ENCODE measurements at places on chromosomes 11 and 22.

DNA sequence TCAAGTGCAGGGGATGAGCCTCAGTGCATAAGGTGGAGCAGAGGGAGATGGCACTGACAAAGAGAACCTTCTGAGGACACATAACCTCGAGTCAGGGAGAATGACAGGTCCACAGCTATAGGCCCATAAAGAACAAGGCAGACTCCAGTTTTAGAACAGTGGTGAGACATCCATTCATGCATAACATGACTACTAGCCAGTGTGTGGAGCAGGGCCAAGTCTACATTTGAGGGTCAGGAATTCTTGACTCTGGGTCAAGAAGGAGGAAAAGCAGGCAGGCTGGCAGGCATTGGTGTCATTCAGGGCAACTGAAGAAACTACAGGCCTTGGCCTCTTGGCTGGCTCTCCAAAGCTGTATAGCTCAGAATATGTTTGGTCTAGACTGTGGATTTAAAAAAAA, 54.9 kb downstream of the MTNR1B start:
- DNase-seq = no peak

DNA sequence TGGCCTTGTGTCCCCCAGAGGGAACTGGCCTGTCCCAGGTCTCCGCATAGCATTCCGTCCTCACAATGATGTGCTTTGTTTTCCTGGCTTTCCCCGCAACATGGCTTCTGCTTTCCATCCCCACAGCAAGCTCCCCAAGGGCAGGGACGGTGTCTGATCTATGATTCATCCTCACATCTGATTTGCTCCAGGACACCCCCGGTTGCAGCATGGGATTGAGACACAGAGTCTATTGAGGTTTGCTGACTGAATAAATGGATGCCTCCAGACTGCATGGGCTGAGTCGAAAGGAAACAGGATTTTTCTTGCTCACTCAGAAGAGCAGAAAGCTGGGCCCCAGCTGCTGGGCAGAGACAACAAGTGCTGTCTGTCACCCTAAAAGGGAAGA, 40.2 kb downstream of the LMO1 start:
- no peak for DNase-seq

DNA sequence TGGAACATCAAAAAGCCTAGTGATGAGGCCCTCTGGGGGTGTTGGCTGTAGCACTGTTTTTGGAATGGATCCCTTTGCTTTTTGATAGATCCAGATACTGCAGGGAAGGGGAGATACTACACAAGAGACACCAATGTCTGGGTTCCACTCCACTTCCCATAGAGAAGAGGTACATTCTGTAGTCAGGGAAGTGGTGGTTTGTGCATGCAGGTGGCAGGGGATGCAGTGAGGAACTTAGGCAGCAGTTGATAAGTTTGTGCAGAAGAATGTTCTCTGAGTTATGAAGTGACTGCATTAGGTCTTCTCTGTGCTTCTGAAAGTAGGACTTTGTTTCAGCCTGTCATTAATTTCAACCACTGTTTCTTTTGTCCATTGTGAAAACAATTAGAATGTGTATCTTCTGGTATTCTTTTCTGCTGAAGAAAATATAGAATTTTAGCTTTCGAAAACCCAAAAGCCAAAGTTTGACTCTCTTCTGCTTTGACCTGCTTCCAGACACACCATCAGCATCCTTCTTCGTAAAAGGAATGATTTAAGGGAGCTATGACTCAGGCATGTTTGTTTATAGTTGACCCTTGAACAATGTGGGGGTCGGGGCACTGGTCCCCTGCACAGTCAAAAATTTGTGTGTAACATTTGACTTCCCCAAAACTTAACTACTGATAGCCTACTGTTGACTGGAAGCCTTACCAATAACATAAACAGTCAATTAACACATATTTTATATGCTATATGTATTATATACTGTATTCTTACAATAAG, 25.6 kb downstream of the PANX1 start:
- no peak for DNase-seq

DNA sequence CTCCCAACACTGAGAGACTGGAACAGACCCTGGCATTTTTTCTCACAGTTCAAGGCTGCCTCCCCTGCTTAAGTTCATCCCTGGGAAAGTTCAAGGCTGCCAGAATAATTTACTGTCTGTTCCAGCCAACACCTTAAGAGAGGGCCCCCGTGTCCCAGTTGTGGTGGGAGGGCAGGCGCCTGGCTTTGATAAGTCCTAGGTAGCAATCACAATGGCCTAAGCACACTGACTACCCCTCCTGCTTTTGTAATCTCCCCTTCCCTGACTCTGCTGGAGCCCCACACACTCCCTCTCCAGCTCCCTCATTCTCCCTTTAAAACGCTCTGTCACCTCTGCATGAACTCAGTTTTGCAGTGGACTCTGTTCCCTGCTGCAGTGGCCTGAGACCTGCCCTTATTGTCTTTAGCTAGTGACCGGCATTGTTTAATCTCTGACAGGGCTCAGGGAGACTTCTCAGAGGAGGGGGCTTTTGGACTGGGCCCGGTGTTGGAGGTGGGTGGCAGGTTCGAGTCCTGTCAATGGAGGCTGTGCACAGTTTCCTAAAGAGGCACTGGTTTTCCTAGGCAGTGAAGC, 507.2 kb downstream of the TBC1D22A start:
- no peak for DNase-seq

GRCh38 chr22:39478441-39478850, 21.6 kb downstream of the MGAT3 start:
- no peak for DNase-seq

DNA sequence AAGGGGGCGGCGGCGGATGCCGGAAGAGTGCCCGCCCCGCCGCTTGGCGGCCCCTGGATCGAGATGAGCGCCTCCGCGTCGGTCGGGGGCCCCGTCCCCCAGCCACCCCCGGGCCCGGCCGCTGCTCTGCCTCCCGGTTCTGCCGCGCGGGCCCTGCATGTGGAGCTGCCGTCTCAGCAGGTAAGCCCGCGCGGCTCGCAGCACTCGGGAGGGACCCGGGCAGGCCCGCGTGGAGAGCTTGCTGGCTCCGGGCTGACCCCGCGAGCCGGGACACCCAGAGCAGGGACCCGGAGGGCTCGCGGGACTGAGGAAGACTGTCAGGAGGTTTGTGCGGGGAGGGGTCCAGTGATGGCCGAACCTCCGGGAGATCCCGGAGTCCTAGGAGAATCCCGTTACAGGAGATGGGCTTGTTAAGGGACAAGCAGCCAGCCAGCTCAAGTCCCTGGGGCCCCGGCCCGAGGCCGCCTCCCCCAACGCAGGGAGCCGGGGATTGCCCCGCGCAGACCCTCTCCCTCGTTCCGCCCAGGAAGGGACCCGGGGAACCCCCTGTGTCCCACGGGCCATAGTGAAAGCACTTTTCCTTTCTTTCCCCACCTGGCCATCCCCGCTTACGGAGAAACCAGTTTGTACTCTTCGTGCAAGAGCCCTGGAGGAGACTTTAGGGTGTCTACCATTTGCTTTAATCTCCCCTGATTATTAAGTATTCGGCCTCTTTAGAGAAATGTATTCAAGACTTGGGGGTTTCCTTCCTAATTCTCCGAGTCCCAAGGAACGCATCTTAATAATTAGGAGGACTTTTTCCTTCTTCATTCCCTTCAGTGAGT, 547 bp downstream of the UVRAG start:
- DNase-seq = peak; percentile 61

DNA sequence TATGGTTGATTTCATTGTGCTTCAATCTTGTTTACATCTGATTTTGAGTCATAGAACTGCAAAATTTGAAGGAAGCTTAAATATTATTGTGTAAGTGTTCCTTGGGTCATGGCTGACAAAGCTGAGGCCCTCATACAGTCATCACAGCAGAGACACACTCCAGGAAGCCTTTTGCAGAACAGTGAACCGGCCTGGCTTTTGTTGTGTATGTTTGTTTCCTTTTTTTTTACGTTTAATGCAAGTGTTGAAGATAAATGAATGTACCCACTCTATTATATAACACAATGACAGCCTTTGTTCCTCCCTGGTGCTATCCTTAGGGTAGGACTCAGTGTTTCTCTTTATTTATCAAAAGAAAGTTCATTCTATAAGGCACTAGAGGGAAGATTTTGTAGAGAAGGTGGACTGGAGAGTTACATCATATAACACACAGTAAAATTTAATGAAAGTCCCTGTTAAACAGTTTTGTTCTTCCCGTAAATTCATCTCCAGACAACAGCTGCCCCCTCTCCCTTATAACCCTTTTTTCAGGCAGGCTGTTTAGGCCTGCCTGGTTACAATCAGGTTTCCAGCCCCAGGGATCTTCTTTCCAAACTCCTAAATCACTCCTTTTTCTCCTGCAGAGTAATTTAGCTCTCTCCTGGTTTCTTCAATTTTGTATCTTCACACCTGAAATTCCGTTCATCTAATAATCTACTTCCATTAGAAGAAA, 34.3 kb upstream of the CSTF3 start:
- no peak for DNase-seq

GRCh38 chr11:997907-998306, 38.6 kb downstream of the MUC6 start:
- DNase-seq = no peak

DNA sequence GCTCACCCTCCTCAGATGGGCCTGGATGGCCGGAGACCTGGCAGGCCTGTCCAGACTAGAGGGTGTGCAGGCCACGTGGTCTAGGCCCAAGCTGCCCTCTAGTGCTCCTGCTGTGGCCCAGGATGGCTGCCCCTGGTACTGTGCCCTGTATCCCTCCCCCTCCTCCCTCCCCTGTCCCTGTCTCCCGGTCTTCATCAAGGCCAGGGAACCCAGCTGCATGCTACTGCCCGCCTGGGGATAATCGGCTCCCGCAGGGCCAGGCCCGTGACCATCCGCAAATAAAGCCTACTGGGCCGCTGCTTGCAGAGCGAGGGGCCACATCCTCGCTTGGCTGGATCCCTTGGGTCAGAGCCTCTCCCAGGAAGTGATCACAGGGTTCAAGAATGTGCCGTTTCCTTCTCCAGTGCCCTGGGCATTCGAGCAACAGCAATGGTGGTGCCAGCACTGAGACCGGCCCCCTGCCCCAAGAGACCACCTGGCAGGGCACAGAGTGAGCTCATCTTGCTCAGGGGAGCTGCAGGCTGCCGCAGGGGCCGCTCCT, 51.1 kb downstream of the WNT7B start:
- peak; percentile 88 for DNase-seq

GRCh38 chr11:118295815-118296454, 8.6 kb upstream of the CD3E start:
- no peak for DNase-seq

All from 8988T (cell line).